ENCODE measurements at places on chromosomes 6 and 20.

DNA sequence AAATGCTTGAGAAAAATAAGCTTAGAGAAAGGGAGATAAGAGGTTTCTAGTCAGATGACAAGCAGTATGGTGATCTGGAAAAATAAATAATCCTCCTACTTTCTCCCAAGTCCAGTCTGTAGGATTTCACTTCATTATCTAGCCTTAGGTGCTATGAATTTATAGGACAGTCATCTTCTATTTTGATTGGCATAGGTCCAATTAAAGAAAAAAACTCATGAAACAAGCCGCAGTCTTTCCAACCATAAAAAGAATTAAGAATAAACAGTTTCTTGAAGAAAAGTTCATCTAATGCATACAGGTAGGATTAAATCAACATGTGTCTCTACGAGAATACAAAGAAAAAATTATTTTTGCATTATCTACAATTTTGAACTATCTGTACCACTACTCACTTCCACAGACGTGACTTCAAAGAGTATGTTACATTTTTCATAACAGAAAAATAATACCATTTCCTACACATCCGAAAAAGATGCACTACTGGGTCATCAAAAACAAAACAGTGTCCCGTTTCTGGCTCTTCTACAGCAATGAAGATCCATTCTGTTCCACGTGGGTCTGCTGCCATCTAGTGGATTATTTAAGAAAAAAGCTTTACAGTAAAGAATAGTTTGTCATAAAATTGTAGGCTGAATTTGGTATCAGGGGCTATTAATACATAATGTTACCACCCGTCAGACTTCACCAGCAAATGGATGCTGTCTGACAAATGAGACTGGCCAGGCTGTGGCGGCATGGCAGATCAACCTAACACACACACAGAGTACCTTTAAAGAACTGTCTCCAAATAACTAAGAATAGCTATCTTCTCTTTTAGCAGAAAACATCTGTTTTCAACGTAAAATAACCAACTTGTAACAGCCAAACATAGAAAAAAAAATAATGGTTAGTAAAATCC is 28.9 kb downstream of the STX7 start:
- peak; percentile 58 for DNase-seq

GRCh38 chr6:167113935-167114910 is 8.7 kb upstream of the CCR6 start:
- peak; percentile 48 for DNase-seq

- no peak for DNase-seq
These were observed 16.2 kb downstream of the TFAP2A start for GRCh38 chr6:10398446-10399218.

DNA sequence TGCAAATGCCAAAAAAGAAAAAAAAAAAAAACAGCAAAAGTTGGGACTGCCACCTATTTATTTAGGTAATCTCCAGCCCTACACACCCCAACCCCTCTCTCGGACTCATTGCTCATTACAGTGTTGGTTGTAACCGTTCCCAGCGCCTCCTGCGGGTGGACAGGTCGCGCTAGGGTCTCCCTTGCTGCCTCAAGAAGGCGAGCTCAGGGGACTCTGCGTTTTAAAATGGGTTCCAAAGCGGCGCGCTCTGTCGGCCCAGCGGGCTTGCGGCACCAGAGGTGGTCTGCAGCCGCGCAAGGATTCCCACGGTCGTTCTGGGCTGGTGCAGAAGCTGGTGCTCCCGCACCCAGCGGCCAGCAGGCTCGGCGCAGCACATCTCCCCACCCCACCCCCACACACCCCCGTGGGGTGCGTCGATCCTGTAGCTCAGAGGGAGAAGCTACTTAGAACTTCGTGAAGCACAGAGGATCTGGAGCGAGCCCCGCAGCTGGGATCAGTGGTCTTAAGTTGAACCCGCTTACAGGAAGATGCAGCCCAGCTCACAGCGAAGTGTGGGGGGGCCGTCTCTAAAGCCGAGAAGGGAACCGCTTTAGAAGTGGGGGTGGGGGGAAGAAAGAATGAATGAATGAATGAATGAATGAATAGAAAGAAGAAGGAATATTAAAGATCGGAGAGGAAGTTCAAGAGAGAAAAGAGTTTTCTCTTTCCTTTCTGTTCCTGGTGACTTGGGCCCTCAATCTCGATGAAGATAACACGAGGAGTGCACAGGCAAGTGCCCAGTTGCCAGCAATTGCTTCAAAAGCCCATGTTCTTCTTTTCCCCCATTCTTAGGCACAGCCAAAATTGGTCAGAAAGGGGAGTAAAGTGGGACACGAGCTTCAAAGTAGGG is 780 bp downstream of the TFAP2A start:
- no peak for DNase-seq

DNA sequence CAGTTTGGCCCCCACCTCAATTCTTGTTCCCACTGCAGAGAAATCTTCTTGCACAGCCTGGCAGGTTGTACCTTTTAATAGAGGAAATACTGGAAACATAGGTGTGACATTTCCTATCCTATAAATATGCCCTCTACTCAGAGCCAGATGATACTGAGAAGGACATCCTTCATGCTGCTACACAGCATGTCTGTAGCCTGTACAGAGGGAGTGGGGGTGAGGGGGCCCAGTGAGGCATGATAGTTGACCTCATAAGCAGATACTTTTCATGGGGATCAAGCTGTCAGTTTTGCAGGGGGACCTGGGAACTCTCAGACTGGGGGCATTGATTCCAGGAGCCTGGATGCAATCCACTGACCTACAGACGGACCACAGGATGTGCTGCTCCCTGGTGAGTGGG is 96.2 kb upstream of the TOP1 start:
- no peak for DNase-seq

DNA sequence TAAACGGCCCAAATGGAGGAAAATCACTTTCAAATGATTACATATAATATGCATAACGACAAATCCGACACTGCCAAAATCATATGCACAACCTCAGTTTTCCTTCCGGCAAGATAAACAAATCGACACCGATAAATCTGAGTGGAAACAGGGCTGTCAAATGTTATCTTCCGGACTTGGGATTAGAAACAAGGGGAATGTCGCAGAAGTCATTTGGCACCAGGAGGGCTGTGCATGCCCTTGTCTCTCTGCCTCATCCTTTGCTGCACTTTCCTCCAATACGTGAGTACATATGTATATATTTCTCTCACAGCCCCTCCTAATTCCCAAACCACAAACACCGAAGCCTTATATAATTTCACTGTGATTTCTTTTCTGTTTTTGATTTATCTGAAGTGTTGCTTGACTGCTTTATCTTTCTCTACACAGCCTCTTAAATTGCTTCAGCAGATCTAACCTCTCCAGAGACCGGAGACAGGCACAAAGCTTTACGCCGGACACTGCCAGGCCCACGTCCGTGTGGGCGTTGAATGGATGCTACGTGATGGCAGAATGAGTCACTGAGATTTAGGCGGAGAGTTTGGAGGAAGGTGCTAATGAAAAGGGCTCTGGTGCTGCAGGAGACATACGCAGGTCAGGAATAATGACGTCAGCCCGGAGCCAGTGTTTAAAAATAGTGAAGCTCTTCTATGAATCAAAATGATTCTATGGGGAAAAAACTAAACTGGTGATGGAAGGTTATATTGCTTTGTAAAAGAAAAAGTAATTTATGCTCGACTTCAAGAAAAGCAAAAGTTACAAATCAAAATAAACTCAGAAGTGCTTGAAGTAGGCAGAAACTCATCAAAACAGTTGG is 21.0 kb upstream of the PRELID3B start:
- no peak for DNase-seq

DNA sequence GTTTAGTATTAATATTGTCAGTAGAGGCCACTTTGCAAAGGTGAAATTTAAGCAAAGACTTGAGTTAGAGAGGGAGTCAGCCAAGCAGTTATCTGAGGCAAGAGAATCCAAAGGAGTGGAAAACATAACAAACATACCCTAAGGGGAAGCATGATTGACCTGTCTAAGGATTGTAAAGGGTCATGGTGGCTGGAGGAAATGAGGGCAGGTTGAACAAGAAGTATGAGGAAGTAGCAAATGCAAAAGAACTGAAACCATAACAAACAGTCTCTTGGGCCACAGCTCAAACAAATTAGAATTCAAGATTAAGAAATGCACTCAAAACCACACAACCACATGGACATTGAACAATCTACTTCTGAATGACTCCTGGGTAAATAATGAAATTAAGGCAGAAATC is 103.2 kb downstream of the FBXO5 start:
- DNase-seq, result no peak

GRCh38 chr20:1493536-1493935 is 2.3 kb upstream of the SIRPB2 start:
- no peak for DNase-seq

GRCh38 chr6:165536911-165537310 is 126.1 kb downstream of the PDE10A start:
- no peak for DNase-seq

DNA sequence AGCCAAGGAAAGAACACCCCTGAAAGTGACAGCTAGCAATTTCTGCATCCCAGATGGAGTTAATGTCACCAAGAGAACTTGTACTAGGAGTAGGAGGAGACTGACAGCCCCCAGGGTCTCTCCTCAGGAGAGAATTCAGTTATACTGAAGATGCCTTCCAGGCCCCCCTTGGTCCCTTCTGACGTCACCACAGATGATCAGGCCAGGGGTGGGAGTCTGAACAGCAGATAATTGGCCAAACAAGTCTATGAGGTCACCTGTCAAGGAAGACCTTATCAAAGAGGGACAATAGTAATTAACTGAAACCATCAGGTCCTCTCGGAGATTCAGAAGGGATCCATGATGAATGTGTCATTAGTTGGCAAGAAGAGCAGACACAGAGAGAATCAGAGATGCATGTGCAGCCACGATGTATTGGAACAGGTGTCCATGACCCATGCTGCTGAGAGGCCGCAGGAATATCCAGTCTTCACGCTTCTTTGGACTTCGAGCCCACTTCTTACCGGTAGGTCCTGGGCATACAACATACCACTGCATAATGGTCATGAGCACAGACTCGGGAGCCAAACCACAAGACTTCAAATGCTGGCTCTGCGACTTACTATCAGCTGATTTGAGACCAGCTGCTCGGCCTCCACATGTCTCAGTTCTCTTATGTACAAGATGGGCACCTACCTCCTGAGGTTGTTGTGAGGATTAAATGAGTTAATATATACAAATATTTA is 10.2 kb downstream of the TRIM10 start:
- DNase-seq, result no peak

GRCh38 chr20:14691994-14692393 is 354.6 kb upstream of the FLRT3 start:
- DNase-seq, result no peak
